Bronchial smooth muscle cell (primary cell): ENCODE measurements at places on chromosomes 16 and 17. TPM values are rescaled to one million over a fixed set of nuclear protein-coding genes. Genes with fewer than 3 reads are reported as not detected.

TERF2IP gene
- 24.2 and 38.9 TPM in 2 replicates for total RNA-seq

SLC52A1 gene
- total RNA-seq: 0.32 TPM in 1 of 2 replicates, not detected in the other

ANKRD13B gene
- 5.2 and 10.9 TPM in 2 replicates for total RNA-seq

CD300H gene
- total RNA-seq: not detected in 2 replicates

KRT28 gene
- total RNA-seq: not detected in 2 replicates

CDH13 gene
- total RNA-seq: 1.3 and 6.2 TPM in 2 replicates

KRT24 gene
- total RNA-seq: not detected in 2 replicates

GPR142 gene
- 0.16 TPM in 1 of 2 replicates, not detected in the other for total RNA-seq
